CD4-positive, CD25-positive, alpha-beta regulatory T cell (primary cell): ENCODE measurements at places on chromosomes 6 and 20. TPM values are rescaled to one million over a fixed set of nuclear protein-coding genes. Genes with fewer than 3 reads are reported as not detected.

DTNBP1 gene
- polyA plus RNA-seq = 43.1 TPM

DUSP22 gene
- 46.6 TPM for polyA plus RNA-seq

DNA sequence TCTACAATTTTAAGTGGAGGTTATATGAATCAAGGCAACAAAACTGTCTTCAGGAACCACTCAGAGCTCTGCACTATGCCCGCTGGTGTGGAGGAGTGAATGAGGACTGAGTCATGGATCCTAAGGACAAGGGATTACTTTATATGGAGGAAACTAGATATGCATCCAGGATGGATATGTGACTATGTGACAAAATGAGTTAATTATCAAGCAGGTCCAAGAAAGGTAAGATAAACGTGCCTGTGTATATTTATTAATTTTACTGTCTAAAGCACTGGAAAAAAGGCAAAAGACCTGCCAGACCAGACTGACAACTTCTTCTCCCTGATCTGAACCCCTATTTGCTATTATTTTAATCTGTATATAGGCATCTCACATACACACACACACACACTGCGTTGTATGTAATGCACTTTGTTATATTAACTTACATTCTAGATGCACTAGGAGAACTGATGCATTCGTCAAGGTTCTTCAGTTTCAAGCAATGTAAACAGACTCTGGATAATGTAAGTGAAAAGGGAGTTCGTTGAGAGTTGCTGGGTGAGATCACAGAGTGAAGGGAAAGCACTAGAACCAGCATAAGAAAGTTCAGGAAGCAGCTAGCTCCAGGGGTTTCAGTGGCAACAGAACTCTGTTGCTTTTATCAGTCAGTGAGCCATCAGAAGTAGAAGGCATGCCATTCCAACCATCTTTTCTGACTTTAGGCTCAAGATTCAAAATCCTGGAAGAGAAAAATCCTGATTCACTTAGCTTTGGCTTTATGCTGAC lies 26.4 kb upstream of the ADGRG6 start:
- no peak for DNase-seq

- DNase-seq = no peak
Observed at GRCh38 chr6:45541934-45542333, 164.2 kb upstream of the SUPT3H start.

C20orf202 gene
- not detected for polyA plus RNA-seq

GRCh38 chr6:158086504-158087223 lies 81.4 kb downstream of the SERAC1 start:
- DNase-seq = peak; percentile 66

PEX7 gene
- polyA plus RNA-seq = 5.7 TPM

DNA sequence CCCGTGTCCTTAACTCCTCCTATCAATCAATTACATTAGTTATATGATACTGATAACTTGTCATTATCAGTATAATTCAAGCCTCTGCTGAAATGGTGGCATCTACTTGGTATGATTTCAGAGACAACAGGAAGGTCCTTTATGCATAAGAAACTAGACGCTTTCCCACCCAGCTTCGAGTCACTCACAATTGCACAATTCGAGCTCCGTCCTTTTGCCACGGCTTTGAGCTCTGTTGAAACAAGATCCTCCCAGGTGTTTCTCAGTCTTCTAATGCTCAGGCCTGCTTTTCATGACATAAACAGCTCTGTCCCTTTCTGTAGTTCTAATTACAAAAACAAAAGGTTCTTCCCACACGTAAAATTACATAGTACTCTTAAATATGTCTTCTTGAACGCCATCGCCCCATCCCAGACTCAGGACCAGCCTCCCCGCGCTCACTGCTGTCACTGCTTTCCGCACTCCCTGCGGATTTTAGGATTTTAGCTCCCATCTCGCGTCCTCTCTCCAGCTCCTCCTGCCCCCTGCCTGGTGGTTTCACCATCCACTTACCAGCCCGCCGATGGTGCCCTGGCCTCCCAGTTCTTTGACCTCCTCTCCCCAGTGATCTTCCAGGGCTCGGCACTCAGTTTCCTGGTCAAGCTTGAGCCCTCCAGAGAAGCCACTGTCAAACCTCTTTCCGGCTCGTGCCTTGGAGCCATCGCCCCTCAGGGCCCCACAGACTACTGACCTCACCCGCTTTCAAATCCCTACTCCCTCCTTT lies 23.2 kb upstream of the PNPLA1 start:
- no peak for DNase-seq

GRCh38 chr20:56773749-56774148 lies 144.6 kb downstream of the TFAP2C start:
- no peak for DNase-seq

DNA sequence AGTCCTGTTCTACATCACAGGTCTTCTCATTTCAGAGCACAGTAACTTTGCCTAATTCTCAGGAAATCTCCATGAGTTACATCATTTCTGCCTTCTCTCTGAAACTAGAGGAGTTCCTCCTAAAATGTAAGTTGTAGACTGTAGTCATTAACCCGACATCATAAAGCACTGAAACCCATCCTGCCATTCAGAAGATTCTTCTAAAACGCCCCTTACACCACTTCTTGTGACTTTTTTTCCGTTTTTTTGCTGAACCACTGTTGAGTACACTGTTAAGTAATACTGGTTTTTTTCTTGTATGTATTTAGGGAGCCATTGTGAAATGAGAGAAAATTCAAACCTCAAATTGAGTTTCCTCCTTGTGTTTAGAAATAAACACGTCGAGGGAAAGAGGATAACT lies 117.3 kb downstream of the MAP3K4 start:
- DNase-seq = no peak

GRCh38 chr6:52013035-52013434 lies 74.4 kb downstream of the PKHD1 start:
- no peak for DNase-seq
